ENCODE measurements at places on chromosomes 4 and X. TPM values are rescaled to one million over a fixed set of nuclear protein-coding genes. Genes with fewer than 3 reads are reported as not detected.

- no peak for DNase-seq
These were observed 67.0 kb downstream of the RBM47 start for GRCh38 chr4:40562681-40563080.

The GAGE12G gene
- not detected for total RNA-seq

The SMIM31 gene
- total RNA-seq = 0.05 TPM

DNA sequence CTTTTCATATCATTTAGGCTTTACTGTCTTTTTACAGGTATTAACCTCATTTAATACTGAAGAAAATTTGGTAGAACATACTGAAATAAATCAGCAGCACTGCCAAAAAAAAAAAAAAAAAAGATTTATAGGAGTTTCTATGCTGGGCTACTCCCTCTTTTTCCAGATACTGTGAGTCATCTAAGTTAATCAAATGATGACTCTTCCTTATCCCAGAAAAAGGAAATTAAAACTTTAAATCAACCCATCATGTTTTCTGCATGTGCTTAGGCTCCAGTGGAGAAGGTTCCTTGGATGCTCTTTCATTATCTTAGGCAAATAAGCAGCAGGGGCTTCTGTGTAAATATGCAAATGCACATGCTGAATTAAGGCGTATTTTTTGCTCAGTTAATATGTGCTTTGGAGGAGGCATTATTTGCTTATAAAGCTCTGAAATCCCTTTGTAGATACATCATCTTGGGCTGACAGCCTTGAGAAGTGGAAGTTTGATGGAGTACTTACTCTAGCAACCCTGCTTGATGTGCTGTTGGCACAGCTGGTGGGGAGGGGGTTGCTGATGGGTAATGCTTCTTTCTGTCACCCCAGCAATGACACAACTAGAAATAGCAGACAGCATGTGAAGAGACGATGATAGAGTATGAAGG is 136.1 kb downstream of the C4orf33 start:
- no peak for DNase-seq

DNA sequence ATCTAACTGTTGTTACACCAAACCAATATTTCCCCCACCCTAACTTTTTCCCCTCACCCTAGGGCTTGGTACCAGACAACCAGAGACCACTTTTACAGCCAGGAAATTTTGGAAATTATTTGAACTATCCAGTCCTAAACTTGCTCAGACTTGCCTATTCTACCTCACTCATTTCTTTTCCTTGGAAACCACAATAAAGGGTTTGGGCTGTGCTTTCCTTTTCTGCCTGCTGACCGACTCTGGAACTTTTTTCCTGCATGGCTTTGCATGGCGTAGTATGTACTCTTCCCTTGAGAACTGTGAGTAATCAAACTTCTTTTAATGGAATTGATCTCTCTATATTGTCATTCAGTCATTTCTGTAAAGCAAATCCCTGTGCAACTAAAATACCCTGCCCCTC is 516.5 kb upstream of the FTHL17 start:
- DNase-seq = no peak

- no peak for DNase-seq
These were observed 196.9 kb upstream of the BANK1 start for GRCh38 chr4:101593666-101594065.

DNA sequence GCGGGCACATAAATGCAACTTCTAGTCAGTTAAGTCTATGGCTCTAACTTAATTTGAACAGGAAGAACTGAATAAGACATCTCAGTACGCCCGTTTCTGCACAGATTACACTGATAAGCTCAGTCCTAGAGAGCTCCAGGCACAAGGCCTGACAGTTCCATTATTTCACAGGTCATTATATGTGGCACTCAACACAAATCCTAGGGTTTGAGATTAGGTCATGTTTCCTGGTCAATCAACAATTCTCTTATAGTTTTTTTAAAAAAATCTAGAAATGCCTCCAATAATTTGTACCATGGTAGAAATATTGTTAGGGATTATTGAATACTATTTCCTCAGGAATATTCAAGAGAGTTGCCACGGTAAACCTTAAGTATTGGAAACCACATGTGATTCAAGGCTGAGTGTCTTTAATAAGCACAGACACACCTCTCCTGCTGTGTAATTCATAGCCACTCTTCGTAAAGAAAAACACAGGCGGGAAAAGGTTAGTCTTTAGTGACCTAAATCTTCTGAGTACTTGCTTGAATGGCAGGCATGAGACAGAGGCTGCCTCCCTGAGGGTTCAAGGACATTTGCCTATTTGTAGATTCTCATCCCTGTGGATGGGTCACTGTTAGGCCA is 342.9 kb upstream of the ADGRL3 start:
- DNase-seq = no peak

GRCh38 chrX:133495464-133496391 is 80.4 kb upstream of the GPC4 start:
- DNase-seq = peak; percentile 51

- DNase-seq = no peak
These were observed 6.6 kb upstream of the TMEM128 start for GRCh38 chr4:4254666-4255065.

Data from renal cortical epithelial cell (primary cell).